ENCODE measurements at places on chromosomes 6 and 20.

- no peak for DNase-seq
Measured at GRCh38 chr6:36832313-36832712, 6.9 kb downstream of the CPNE5 start.

DNA sequence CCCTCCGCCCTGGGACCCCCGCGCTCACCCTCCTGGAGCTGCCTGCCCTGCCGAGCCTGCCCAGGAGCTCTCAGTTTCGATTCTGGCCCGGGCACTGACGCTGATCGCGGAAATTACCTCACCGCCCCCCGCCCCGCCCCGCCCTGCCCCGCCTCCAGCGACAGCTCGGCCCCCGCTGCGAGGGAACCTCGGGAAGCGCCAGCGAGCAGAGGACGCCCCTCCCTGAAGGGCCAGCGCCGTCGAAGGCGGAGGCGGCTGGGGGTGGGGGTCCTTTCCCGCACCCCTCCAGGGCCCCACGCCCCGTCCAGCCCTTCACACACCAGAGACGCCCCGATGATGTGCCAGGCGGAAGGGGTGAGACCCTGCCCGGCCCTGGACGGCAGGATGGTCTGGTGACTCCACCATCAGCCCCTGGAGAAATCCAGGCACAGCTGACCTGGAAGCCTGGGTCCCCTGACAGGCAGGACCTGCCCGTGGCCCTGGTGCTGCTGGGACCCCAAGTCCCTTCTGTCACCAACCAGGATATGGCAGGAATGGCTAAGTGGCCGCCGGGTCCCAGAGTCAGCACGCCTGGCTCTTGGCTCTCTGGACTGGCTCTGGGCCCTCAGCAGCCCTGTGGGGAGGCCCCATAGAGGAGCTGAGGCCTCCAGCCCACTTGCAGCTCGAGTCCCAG is at the start of gene HELZ2:
HELZ2 (minus strand) TSS at position 84 of the 673 bp plus-strand sequence. CDS start 1,854 bp downstream, outside the sequence.
- DNase-seq: peak; percentile 49

- no peak for DNase-seq
Measured at GRCh38 chr6:83042467-83043053, 23.1 kb downstream of the UBE3D start.

DNA sequence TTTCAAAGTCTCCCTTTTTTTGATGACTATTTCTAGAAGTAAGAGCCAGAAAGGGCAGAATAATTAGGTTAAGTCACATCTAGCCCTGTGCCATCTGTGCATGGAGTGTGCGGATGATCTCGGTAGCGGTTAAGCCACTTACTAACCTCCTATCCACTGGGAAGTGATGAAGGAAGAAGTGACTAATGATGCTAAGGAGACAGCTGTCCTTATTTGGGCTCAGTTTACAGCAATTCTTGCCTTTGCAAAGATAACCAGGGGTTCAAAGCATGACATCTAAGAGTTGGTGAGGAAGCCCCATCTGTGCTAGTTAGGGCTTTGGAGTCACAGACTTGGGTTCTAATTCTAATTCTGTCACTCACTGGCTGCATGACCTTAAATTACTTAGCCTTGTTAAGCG is 62.4 kb upstream of the RREB1 start:
- DNase-seq: no peak

GRCh38 chr6:18681832-18682503 is 294.8 kb downstream of the RNF144B start:
- no peak for DNase-seq

GRCh38 chr6:165913676-165914570 is 250.9 kb upstream of the PDE10A start:
- no peak for DNase-seq

DNA sequence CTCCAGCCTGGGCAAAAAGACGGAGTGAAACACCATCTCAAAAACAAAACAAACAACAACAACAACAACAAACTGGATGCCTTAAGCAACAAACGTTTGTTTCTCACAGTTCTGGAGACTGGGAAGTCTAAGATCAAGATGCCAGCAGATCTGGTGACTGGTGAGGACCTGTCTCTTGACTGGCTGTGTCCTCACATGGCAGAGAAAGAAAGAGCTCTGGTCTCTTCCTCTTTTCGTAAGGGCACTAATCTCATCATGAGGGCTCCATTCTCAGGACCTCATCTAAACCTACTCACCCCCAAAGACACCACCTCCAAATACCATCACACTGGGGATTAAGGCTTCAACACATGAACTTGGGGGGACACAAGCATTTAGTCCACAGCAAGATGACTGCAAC is 13.5 kb upstream of the GFOD1 start:
- no peak for DNase-seq

DNA sequence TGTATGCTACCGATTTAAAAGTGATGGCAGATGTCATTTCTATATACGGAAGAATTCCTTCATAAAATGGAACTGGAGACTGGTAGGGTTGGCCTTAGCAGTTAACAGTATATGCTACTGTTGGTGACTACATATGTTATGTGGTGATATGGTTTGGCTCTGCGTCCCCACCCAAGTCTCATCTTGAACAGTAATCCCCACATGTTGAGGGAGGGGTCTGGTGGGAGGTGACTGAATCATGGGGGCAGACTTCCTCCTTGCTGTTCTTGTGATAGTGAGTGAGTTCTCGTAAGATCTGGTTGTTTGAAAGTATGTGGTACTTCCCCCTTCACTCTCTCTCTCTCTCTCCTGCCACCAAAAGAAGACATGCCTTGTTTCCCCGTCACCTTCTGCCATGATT is 29.6 kb downstream of the RGS17 start:
- no peak for DNase-seq

GRCh38 chr20:17083738-17084137 is 143.1 kb upstream of the PCSK2 start:
- no peak for DNase-seq

- no peak for DNase-seq
Measured at GRCh38 chr6:36659271-36659670, 19.2 kb upstream of the CDKN1A start.

GRCh38 chr20:3929713-3930060 is 40.5 kb downstream of the PANK2 start:
- no peak for DNase-seq

GRCh38 chr20:16615199-16615598 is 42.0 kb upstream of the KIF16B start:
- no peak for DNase-seq

DNA sequence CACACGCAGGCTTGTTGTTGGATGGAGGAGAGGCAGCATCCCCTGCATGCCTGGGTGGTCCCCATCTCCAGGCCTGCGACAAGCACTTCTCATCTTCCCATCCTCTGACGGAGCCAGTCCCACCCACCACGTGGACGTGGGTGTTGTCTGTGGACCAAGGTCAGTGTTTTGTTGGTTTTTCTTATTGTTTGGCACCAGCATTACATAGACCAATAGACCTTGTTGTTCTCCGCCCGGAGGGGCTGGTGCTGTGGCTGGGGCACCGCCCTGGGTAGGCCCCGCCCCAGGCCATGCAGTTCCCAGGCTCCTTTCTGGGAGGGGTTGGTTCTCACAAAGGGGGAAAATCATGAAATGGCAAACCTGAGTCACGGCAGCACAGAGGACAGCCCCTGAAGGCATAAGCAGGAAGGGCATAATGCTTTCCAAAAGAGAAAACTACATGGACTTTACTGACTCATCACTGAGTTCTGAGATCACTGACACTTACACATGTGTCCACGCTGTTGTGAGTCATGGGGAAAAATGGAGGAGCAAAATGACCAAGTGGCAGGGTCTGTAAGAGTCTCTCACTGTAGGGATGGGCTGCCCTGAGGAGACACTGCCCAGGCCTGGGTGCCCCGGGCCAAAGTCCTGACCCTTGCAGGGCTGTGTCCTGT is 90.8 kb downstream of the THBS2 start:
- DNase-seq: no peak

DNA sequence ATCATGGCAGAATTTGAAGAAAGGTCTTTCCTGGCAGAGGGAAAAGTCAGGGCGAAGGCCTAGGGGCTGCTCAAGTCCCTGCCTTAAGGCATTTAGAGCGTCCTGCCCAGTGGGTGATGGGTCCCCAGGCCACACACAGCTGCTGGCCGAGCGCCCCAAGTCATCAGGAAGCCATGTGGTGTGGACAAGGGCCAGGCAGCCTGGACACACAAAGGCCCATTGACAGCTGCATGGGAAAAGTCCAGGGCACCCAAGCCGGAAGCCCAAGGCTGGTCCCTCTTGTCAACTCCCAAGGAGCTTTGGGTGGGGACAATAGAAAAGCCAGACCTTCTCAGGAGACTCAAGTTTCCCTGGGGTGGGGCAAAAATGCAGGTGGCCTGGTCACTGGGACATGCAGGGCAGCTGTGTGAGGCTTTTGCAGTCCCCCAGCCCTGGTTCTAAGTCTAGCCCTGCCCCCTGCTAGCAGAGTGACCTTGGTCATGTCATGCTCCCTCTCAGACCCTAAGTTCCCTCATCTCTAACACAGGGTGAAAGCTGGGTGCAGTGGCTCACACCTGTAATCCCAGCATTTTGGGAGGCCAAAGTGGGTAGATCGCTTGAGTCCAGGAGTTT is 44.3 kb upstream of the PTGIS start:
- no peak for DNase-seq

- DNase-seq: no peak
Measured at GRCh38 chr20:51639206-51639832, 96.8 kb upstream of the NFATC2 start.

- no peak for DNase-seq
Measured at GRCh38 chr20:1866834-1867233, 28.4 kb upstream of the SIRPA start.

DNA sequence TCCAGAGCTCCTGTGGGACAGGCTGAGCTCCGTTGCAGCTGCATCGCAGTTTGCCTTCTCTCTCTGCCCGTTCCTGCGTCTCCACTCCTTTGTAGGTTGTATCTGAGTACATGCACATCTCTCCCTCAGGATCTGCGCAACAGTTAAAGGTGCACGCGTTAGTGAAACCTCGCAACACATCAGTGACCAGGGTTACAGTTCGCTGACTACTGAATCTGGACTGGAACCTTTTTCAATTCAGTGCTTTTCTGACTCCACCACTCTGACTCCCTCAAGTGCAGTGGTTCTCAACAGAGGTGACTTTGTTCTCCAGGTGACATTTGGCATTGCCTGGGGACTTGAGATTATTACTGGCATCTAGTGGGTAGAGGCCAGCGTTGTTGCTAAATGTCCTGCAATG is 44.0 kb downstream of the UST start:
- no peak for DNase-seq

- no peak for DNase-seq
Measured at GRCh38 chr6:153096792-153097191, 34.3 kb downstream of the RGS17 start.

DNA sequence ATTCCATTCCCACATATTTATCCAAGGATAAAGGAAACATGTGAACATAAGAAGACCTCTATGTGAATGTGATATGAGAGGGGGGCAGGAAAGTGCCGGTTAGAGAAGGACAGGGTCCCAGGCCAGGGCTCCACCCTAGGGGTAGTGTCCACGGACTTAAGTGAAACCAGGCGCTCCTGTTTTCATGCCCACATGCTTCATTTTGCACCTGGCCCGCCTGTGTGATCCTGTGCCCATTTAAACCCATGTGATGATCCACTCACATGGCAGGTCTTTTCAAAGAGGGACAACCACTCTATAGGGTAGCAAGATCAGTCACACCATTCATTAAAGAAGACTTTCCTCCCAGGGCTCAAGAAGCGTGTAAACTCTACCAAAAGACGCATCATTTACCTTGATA is 865.3 kb upstream of the GJE1 start:
- no peak for DNase-seq

GRCh38 chr6:12637960-12638641 is 78.5 kb upstream of the PHACTR1 start:
- DNase-seq: no peak

DNA sequence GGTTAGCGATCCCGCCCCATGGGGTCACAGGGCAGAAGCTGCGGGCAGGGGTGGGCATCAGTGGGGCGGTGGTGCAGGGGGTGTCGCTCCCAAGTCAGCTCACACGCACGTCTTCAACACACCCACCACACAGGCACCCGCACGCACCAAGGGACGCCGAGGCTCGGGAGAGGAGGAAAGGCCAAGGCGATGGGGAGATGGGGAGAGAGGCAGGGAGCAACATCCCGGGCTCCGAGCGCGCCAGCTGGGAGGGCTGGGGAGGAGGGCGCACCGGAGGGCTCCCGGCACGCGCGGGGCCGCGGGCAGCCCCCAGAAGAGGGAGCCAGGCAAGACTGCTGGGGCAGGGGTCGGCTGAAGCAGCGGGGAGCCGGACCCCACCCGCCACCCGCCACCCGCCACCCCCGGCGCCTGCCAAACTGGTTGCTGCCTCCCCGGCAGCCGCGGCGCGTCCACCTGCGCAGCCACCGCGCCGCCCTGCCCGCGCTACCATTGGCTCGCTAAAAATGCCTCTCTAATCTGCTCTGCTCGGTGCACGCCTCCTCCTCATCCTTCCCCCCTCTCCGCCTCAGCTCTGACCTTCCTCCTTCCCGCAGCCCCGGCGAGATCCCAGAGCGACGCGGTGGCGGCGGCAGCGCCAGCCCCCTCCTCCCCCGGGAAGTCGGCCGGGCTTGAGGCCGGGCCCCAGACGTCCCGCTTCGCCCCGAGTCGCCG is at the start of gene PACSIN1:
PACSIN1 (plus strand) TSS at position 546 of the 711 bp plus-strand sequence. CDS start 60,230 bp downstream, outside the sequence.
- no peak for DNase-seq

DNA sequence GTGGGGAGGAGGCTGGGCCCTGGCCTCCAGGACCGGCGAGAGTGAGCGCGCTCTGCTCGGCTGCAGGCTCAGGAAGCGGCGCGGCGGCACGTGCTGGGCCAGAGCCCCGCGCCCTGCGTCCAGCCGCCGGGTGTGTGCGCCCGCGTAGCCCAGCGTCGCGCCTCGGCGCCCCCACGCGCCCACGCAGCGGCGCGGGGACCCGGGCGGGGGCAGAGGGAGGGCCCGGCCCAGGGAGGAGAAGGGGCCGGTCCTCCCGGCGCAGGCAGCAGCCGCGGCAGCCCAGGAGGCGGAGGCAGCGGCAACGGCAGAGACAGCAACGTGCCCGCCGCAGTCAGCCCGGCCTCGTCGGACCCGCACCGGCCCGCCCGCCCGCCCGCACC is at the start of gene EYA2:
EYA2 (plus strand) TSS at position 265 of the 380 bp plus-strand sequence. CDS start 95,168 bp downstream, outside the sequence.
- DNase-seq: no peak

DNA sequence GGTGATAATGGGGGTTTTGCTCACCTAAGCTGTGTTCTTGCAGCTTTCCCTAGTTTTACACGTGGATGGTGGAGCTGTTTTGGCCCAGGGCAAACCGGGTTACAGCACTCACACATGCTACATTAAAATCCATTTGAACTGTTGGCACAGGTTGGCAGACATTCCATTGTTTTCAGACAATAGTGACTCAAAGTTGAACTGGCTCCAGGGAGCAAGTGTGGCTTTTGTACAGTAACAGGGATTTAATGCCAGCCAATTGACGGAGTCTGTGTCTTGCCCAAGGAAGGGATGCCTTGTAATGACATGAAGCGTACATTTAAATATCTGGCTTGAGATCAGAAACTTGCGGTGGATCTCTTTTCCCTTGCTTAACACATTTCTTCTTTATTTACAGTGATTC is 183.1 kb downstream of the DTNBP1 start:
- DNase-seq: no peak

- no peak for DNase-seq
Measured at GRCh38 chr6:125250511-125250910, 51.3 kb downstream of the HDDC2 start.

Data from central memory CD4-positive, alpha-beta T cell (primary cell).